K562 (cell line): ENCODE measurements at places on chromosomes 6 and 20. TPM values are rescaled to one million over a fixed set of nuclear protein-coding genes. Genes with fewer than 3 reads are reported as not detected.

Gene ARHGAP40
- not detected in 2 replicates for polyA plus RNA-seq

Gene MYB
- 153 and 155 TPM in 2 replicates for polyA plus RNA-seq

Gene PCSK2
- polyA plus RNA-seq, result 0.04 TPM in 1 of 2 replicates, not detected in the other

Gene UBE2J1
- polyA plus RNA-seq, result 18.8 and 20.6 TPM in 2 replicates

Gene DOK5
- not detected in 2 replicates for polyA plus RNA-seq

Gene ATP5F1E
- polyA plus RNA-seq, result 109 and 117 TPM in 2 replicates

Gene CCR6
- polyA plus RNA-seq, result not detected in 2 replicates

GRCh38 chr6:6661684-6662083, 73.2 kb downstream of the LY86 start:
- DNase-seq, result no peak

- DNase-seq, result no peak
Observed at GRCh38 chr20:37841389-37841788, 61.5 kb upstream of the VSTM2L start.

DNA sequence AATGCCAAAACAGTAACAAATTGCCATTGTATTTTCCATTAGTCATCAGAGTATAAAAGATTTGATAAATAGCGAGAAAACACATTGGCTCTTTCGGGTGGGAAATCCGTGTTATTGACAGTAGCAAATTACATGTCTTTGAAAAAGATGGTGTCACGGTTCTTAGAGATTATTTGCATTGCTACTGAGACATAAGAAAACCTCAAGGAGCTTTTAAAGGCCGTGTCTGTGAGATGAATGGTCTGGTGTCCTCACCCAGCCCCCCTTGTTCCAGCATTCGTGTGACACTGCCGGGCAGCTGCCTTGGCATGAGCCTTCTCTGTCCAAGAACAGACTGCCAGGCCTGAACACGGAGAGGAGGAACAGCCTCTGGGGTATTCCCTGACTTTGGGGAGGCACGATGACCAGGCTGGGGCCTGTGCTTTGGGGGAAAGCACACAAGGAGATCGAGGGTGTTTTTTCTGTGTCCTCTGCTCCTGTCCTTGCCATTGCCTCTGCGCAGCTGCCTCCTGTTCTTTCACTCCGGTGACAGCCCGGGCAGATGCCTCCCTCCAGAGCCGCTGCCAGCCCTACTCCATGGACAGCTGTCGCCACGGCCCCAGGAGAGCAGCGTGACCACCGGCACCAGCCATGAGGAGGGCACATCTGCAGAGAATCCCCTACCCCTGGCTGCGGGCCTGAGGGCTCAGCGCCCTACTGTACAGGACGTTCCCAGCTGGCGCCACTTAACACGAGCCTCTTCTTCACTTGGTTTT, 167.7 kb upstream of the CDYL start:
- DNase-seq, result no peak

DNA sequence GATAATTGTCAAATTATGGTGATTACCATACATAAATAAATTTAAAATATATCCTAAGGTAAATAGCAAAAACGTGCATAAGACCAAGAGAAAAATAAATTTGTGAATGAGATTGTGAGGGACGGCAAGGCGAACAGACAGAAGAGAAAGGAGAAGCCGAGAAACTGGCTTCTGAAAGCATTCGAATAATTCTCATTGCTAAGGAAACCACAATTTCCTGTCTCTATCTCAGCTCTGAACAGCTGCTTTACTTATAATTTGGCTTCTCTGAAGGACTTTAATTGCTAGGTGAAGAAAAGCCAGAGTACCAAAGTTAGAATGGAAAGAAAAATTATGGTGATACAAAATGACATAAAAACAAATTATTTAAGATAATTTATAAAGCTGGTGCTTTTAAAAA, 79.0 kb upstream of the RGS17 start:
- DNase-seq, result no peak

DNA sequence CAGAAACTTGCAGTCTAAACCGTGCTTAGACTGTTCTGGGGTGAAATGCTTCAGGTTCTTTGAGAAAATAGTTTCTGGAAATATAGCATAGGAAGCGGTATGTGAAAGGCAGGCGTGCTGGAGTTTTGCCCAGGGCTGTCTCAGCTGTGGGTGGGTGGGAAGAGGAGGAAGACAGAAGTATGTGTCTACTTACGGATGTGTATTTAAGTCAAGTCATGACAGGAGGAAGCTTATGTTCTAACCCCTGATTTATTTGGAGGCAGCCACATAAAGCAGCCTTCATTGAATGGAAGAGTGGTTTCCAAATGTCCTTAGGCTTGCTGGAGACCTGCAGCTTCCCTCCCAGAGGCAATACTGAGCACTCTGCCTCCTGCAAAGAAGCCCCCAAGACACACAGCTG, 345.8 kb upstream of the PRND start:
- no peak for DNase-seq

DNA sequence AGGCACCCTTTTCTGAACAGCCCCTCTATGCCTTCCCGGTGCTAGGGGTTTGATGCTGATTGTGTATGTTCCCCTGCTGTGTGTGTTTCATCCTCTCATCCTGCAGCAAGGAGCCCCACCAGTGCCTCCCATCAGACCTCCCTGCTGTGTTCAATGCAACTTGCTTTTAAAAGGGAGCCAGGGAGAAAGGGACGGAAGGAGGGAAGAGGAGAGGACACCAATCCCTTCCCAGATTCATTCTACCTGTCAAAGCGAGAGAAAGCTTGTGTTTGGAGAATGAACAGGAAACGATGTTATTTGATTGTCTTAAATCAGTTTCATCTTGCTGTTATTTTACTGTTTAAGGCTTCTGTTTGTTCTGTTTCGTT, 259.2 kb downstream of the ADGB start:
- DNase-seq, result peak; percentile 34

DNA sequence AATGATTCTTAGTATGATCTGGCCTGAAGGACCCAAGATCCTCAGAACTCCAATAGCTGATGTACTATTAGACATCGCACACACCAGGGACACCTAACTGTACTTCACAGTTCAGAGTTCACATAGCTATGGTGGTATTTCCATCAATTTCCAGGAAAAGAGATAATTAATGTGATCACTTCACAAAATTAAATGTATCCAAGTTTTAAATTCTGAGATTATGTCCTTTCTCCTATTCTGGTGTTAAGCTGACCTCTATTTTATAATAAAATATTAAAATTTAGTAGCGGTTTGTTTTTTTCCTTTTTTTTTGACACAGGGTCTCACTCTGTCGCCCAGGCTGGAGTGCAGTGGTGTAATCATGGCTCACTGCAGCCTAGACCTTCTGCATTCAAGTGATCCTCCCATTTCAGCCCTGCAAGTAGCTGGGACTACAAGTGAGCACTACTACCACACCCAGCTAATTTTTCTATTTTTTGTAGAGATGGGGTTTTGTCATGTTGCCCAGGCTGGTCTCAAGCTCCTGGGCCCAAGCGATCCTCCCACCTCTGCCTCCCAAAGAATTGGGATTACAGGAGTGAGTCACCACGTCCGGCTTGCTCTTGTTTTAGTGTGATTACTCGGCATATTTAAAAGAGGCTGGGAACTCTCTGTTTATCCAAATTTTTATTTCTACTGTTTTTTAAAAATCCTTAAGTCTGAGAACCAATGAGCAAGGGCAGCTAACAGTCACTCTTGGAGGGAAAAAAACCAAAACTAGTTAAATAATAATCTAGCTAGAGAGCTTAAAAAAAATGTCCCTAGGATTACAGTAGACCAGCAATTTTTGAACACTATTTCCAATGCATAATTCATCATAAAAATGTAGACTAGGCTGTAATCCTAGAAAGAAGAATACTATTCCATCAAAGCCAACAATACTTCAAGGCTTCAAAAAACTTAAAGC, 16.0 kb downstream of the KIF13A start:
- DNase-seq, result no peak

- DNase-seq, result no peak
Observed at GRCh38 chr6:32167154-32167760, 2.9 kb downstream of the EGFL8 start.

GRCh38 chr6:106182455-106182854, 96.3 kb downstream of the PRDM1 start:
- no peak for DNase-seq

GRCh38 chr20:1283522-1284510, 17.7 kb downstream of the SNPH start:
- no peak for DNase-seq

GRCh38 chr6:110566346-110567125, 90.1 kb upstream of the SLC22A16 start:
- no peak for DNase-seq

DNA sequence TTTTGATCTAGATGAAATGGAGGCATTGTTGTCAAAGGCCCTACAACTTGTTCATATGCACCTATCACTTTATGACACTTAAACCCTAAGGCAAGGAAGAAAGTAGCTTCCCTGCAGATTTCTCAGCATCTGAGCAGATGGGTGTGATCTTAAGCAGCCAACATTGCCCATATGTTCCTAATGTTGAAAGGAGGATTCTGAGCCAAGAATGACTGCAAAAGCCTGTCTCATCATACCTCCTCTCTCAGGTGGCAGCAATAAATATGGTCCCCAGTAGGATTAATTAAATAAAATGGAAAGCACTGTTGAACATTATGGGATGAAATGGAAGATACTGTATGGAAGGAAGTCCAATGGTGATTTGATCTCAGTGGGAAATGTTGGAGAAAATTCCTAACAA, 538.1 kb upstream of the MAN1A1 start:
- no peak for DNase-seq

DNA sequence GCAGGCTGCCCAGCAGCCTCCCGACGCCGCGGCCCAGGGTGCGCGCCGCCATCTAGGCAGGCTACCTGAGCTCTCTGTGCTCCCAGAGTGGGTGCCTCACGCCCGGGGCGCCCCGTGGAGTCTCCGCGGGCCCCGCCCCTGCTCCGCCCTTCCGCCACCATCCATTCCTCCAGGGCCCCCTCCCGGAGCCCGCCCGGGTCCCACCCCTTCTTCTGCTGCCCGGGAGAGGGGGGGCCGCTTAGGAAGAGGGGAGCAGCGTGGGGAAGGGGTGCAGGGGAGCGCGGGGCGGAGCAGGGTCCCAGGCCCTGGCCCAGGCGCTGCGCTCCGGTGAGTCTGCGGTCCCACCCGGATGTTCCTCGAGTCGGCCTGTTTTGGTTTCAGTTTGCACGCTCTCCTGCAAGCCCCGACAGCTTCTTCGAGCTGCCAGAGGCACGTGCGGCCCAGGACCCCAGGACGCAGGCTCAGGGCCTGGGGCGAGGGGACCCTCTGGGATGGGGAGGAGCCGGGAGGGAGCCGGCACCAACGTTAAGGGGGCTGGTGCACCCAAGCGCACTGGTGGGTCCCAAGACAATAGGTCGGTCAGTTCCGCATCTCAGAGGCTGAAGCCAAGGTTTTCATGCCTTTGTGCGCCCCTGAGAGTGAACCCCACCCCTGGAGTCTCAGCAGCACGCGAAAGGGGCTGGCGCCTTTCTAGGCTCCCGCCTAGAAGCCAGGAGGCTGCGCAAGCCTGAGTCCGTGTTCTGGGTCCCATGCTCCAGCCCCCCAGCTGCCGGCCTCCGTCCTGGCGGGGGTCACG, at the start of gene ACSS1:
Gene ACSS1, minus strand, starts transcription at position 89 of the 796 bp plus-strand sequence. Its CDS starts 37 bp downstream, at position 52.
- DNase-seq, result peak; percentile 58

DNA sequence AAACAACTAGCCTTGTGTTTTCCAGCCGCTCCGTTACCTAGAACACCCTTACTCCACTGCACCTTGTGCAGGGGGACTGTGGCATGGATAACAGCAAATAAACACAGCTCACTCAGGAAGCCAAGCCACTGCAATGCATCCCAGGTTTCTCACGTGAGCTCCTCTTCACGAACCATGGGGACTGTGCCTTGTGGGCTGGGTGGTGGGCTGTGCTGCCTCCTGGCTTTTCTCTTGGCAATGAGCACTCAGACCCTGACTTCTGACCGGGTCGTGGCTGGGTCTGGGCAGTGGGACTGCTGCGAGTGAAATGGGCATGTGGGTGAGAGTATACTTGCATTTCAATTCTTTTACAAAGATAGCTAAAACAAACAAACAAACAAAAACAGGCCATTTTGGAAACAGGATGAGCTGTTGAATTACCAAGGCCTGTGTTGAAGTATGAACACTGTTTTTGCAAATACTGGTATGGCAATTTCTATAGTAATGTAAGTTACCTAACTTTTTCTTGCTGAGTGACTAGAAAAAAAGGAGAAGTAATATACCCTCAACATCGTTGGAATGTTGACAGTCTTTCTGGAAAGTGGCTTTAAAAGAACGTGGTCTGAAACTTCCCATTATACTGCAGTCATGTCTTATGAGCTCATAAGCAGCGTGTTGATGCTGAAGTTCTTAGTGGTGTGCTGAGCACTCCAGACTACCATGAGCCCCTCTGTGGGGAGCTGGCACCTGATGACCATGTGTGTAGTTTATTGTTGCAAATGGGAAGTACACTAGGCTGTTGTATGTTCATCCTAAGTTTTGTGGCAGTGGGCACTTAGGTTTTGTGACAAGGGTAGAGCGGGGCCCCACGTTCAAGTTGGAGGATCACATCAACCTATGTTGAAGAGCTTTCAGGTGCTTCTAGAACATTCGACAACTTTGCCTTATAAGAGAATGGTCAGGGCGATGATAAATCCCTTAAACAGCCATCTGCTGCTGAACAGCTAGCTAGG, 120.4 kb downstream of the ARMC2 start:
- DNase-seq, result no peak

GRCh38 chr6:127939442-127940066, 38.7 kb upstream of the THEMIS start:
- no peak for DNase-seq

GRCh38 chr20:33881989-33882388, 70.8 kb downstream of the CHMP4B start:
- no peak for DNase-seq

- DNase-seq, result peak; percentile 78
Observed at GRCh38 chr6:3406891-3407809, 49.7 kb downstream of the SLC22A23 start.

DNA sequence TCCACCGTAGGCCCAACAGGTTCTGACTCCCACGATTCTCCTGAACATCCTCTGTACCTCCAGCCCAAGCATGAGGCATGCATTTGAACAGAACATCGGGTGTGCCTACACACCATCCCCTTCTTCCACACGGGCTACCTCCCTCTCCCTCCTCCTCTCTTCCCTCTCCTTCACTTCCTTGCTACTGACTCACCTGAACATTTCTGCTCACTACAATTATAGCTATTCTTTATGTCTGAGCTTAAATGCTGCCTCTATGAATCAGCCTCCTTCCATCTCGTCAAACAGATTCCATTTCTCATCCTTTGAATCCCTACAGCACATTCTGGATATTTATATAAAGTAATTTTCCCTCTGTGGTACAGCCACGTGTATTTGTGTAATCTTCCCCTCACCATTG, 71.4 kb upstream of the MYLIP start:
- no peak for DNase-seq

DNA sequence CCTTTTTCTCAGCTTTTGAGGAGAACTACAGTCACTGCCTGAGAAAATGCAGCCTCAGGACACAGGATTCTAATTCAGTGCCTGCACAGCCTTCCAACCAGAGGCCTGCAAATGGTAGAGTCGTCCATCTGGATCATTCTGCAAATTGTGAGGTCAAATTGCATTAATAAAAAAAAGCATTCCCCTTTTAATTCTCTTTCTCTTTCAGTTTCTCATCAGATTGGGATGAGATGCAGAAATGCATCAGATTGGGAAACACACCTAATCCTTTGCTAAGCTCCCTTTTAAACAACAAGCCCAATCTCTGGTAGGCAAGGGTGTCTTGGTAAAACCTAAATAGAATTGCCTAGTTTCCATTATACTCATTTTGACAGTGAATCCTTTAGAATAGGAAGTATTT, 838.8 kb downstream of the MAFB start:
- DNase-seq, result no peak

- no peak for DNase-seq
Observed at GRCh38 chr6:133804265-133804664, 84.6 kb upstream of the TCF21 start.
